Activated effector memory CD4-positive, alpha-beta T cell treated with Interleukin-2 at 50 U/mL for 16 hours (primary cell): ENCODE measurements at places on chromosomes 4 and X.

DNA sequence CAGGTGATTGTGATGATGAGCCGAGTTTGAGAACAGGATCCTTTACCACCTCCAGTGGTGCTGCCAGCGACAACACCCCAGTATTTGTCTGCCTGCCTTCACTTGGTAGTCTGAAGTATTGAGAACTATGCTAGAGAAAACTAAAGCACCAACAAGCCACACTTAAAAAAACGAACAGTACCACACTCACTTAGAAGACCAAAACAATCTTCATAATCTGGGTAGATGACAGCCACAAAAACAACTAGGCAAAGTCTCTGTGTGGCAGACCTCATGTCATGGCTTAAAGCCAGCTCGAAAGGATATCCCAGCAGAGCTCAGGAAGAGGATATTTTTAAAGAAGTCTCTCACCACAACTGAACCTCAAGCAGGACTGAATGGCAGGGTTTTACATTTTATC lies 236.0 kb downstream of the GPC3 start:
- DNase-seq = no peak

GRCh38 chr4:25182937-25183336 lies 22.7 kb upstream of the SEPSECS start:
- DNase-seq = no peak

- no peak for DNase-seq
Measured at GRCh38 chr4:8283161-8283560, 13.6 kb downstream of the HTRA3 start.

DNA sequence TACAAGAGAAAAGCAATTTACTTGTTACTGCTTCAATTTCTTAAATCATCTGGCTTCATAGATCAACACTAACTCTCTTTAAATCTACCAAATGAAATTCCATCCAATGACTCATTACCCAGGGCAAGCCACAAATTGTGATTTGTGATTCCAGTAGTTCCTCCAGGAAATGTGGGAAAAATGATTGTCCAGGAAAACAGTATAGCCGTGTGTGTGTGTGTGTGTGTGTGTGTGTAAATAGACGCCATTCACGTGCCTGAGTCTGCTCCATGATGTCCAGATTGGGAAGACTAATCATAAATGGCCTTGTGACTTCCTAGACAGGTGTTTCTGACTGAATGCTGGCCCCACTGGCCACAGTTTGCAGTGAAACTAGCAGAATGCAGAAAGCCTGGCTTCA lies 121.3 kb downstream of the HS6ST2 start:
- no peak for DNase-seq

- DNase-seq = no peak
Measured at GRCh38 chrX:23953908-23954269, 46.1 kb downstream of the CXorf58 start.

GRCh38 chrX:1358793-1359476 lies 22.4 kb downstream of the IL3RA start:
- DNase-seq = no peak

GRCh38 chr4:22668702-22669101 lies 24.0 kb upstream of the GBA3 start:
- DNase-seq = no peak

DNA sequence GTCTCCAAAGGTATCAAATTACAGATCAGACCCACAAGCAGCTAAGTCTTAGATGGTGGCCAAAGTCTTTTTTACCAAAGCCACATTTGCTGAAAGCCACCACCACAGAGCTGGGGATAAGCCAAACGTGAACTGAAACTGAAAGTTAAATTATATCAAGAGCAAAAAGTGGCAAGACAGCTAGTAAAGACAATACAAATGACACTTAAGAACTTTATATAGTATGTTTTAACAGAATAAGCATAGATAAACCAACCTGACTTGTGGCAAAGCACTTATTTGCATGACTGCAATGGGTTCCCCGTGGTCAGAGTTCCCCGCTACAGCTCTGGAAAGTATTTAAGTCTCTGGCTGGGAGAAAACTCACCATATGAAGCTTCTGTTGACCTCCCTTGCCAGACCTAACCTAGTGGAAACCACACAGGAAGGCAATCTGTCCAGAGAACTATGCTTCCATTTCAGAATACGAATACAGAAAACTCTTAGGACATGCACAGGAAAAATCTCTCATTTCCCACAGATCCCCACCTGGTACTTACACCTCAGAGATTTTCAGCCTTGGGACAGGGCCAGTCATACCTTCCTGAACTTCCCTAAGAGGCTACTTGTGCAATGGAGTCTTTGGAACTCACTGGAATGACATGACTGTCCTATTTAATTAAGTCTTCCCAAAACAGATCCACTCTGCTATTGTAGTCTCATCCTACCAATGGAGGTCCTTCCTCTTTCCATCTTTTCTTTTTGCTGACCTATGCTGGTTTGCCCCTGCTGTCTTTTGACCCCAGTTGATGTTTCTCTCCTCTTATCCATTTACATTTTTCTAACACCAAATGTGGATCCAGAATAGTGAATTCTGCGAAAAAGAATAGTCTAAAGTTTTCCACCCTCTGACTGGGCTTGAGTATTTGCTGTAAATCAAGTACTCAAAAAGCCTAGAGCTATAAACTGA lies 225.1 kb downstream of the NR3C2 start:
- no peak for DNase-seq

DNA sequence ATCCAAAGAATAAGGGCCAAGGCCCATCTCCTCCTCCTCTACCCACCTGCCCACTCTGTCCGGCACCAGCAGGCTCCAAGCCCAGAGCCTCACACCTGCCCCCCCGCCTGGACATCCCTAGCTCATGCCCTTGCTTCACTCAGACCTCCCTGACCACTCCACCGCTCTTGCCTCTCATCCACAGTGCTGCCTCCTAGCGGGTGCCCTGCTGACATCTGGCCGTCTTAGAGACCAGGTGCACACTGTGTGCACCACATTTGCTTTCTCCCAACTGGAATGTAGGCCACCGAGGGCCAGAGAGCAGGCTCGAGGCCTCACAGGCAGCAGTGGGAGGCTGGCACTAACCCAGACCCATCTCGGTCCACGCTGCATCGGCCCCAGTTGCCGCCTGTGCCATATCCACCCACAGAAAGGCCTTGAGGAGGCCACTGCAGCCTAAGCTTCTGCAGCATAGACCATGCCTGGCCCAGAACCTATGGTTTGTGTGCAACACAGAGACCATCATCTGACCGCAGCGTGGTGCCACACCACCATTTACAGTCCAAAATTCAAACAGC lies 13.5 kb downstream of the LETM1 start:
- no peak for DNase-seq

- DNase-seq = no peak
Measured at GRCh38 chrX:2645563-2645962, 45.5 kb upstream of the CD99 start.
